Kidney (tissue), 22 donors: ENCODE measurements at places on chromosomes 4 and X.

- no peaks in the 10 kb centered on the region for H3K4me1 ChIP-seq
- H3K27me3 ChIP-seq = no peaks in the 10 kb centered on the region
- no peak overlapping the region for H3K27ac ChIP-seq
Observed at GRCh38 chrX:148929686-148930085, 429.3 kb downstream of the AFF2 start.

DNA sequence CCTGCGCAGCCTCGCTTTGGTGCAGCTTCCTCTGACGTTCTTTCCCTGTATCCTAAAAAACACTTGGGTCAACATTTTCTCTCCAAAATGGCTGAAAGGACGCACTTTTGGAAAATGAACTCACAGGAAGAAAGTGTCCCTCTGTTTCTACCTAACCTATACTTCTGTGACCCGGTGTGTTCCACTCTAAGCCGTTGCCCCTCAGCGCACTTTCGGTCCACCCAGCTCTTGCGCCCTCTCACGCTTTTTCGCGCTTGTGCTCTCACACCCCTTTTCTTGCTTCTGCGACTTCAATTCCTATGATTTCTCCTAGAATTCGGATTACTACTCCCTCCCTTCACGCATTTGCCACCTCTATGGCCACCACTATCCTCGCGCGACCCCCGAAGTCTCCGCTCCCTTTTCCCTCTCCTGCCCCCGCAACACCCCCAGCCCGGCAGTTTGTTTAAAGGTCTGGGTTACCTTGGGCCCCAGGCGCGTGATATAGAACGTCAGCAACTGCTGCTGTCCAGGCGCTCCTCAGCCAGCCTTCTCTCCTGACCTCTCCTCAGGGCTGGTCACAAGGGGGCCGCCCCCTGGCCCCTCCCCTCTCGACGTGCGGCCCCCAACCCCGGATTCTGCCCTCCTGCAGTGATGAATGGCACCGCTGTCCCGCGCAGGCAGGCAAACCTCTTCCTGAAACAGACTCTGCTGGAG, at the start of gene USP51:
Gene USP51 (minus strand): TSS at position 535 of the 696 bp plus-strand sequence. CDS start 909 bp downstream, outside the sequence.
- H3K4me3 ChIP-seq = peak within 1 kb of the TSS; percentile 92
- no peaks in the 10 kb centered on the region for H3K36me3 ChIP-seq
- DNase-seq = peak; percentile 71
- H3K4me1 ChIP-seq = no peaks in the 10 kb centered on the region

- H3K36me3 ChIP-seq = no peaks in the 10 kb centered on the region
- H3K4me3 ChIP-seq = no peak overlapping the region
- H3K27ac ChIP-seq = no peak overlapping the region
- no peaks in the 10 kb centered on the region for H3K27me3 ChIP-seq
Observed at GRCh38 chr4:140335076-140335475, 38.4 kb upstream of the SCOC start.

GRCh38 chr4:186335793-186336192, 69.8 kb downstream of the F11 start:
- no peak overlapping the region for H3K4me3 ChIP-seq
- H3K27me3 ChIP-seq = no peaks in the 10 kb centered on the region
- H3K27ac ChIP-seq = no peak overlapping the region
- DNase-seq = no peak
- no peaks in the 10 kb centered on the region for H3K4me1 ChIP-seq

GRCh38 chr4:55351824-55352223, 5.8 kb downstream of the SRD5A3 start:
- no peak for DNase-seq
- no peaks in the 10 kb centered on the region for H3K36me3 ChIP-seq
- no peaks in the 10 kb centered on the region for H3K4me1 ChIP-seq
- H3K4me3 ChIP-seq = no peak overlapping the region

- no peaks in the 10 kb centered on the region for H3K36me3 ChIP-seq
- H3K27me3 ChIP-seq = no peaks in the 10 kb centered on the region
- no peaks in the 10 kb centered on the region for H3K4me1 ChIP-seq
- DNase-seq = no peak
Observed at GRCh38 chr4:57158762-57159161, 48.6 kb upstream of the IGFBP7 start.

DNA sequence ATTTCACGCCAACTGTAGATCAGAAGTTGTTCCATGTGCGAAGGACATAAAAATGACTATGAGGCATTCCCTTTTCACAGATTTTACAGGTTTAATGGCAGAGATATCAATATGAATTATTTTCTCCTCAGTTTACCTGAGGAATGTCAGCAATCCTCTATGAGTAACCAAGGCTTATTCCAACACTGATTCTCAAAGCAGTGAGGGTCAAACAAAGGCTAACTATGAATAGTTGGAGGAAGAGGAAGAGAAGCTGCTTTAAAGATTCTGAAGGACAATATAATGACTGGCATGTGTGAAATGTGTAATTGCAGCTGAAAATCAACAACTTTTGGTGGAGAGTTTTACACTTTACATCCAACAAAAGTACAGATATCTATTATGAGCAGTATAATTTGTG, 29.1 kb downstream of the NAF1 start:
- H3K4me1 ChIP-seq = no peaks in the 10 kb centered on the region
- H3K27ac ChIP-seq = no peak overlapping the region
- no peaks in the 10 kb centered on the region for H3K27me3 ChIP-seq
- peaks cover 2% of the 10 kb centered on the region for H3K36me3 ChIP-seq
- no peak overlapping the region for H3K4me3 ChIP-seq

DNA sequence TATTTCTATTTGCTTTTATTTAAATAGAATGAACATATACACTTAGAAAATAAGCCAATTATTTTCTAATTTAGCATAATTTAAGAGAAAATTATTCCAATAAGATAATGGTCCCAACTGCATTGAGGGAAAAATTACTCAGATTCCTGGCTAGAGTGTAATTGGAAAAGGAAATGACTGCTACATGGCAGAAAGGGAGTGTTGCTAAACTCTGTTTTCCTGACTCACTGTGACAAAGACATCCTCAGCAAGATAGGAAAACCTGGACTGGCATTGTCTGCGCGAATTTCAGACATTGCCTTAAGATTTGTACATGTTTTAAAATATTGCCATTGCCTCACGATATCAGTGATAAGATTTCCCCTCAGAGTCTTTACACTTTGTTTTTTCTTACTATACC, 8.2 kb downstream of the TNIP3 start:
- H3K27ac ChIP-seq = no peak overlapping the region
- H3K36me3 ChIP-seq = no peaks in the 10 kb centered on the region
- H3K4me1 ChIP-seq = no peaks in the 10 kb centered on the region
- no peaks in the 10 kb centered on the region for H3K27me3 ChIP-seq

DNA sequence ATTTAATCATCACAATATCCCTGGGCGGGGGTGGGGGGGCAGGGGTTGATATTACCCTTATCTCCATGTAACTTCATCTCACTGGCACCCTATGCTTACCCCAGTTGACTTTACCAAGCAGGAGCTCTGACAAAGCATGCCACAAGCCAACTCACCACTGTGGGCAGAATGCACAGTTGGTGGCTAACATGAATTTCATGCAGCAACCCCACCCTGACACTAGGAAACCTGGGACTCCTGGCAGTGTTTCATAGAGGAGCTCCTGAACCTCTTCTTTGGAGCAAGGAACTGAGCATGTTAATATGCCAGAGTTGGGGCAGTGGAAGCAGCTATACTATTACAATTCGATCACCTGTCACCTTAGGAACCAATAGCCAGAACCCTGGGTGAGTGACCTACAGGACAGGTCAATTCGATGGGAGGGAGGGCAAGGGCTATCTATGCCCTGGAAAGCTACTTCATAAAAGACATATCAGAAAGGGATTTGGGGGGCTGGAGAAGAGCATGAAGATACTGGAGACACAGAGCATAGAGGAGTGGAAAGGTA, 97.2 kb upstream of the ACSL4 start:
- no peaks in the 10 kb centered on the region for H3K36me3 ChIP-seq
- H3K4me1 ChIP-seq = no peaks in the 10 kb centered on the region
- no peak for DNase-seq

- H3K27ac ChIP-seq = no peak overlapping the region
- H3K27me3 ChIP-seq = no peaks in the 10 kb centered on the region
- DNase-seq = peak; percentile 19
- H3K4me3 ChIP-seq = no peak overlapping the region
Observed at GRCh38 chr4:67776746-67777145, 22.6 kb upstream of the GNRHR start.

DNA sequence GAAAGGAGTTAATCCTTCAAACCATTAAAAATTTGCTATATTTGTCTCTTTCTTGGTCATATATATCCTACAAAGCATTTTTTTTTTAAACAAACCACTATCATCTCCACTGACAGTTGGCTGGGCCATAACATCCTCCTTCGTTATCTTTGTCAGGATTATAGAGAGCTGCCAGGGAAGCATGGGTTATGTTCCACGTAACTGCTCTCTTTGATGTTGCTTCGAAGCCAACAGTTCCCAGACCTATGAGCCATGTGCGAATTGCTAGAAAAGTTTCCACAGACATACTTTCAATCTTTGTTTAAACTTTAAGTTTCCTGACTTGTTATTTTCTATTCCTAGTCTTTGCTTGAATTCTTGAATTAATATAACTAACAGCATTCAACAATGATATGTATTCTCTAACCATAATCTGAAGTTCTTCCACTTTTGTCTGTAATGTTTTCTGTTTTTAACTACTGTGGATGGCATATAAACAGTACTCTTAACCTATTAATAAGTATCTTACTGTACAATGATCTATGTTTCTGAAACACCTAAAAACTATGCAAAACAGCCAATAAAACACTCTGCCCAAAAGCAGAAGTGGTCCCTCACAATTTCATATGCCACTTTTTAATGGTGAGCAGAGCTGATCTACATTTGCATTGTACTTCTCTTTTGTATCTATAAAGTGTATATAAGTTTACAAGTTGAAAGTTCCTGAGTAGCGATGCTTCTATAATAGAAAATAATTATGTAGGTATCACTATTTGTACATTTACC, 37.9 kb downstream of the EREG start:
- no peak for DNase-seq
- H3K4me3 ChIP-seq = no peak overlapping the region
- no peaks in the 10 kb centered on the region for H3K4me1 ChIP-seq
- H3K27me3 ChIP-seq = no peaks in the 10 kb centered on the region
- no peak overlapping the region for H3K27ac ChIP-seq

DNA sequence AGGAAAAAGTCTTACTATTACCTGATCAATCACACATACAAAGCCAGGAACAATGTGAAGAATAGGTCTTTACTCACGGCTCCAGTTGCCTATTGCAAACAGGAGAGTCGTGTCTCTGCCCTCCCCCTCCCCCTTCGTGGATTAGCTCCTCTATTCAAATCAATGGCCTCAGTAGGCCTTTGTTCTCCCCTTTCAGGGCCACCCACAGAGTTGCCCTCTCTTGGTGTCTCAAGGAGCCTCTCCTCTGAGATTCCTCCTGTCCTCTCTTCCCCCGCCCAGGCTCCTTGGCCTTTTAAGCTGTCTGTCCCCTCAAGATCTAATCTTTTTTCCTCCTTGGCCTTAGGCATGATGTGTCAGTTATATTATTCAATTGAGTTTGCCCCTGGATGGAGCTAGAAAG, 107.2 kb upstream of the NALF2 start:
- no peaks in the 10 kb centered on the region for H3K36me3 ChIP-seq
- H3K27me3 ChIP-seq = no peaks in the 10 kb centered on the region
- H3K27ac ChIP-seq = no peak overlapping the region
- no peaks in the 10 kb centered on the region for H3K4me1 ChIP-seq
- no peak for DNase-seq
- no peak overlapping the region for H3K4me3 ChIP-seq

GRCh38 chr4:37130465-37130864, 114.1 kb upstream of the NWD2 start:
- H3K4me1 ChIP-seq = no peaks in the 10 kb centered on the region
- no peaks in the 10 kb centered on the region for H3K27me3 ChIP-seq
- no peaks in the 10 kb centered on the region for H3K36me3 ChIP-seq
- no peak for DNase-seq

DNA sequence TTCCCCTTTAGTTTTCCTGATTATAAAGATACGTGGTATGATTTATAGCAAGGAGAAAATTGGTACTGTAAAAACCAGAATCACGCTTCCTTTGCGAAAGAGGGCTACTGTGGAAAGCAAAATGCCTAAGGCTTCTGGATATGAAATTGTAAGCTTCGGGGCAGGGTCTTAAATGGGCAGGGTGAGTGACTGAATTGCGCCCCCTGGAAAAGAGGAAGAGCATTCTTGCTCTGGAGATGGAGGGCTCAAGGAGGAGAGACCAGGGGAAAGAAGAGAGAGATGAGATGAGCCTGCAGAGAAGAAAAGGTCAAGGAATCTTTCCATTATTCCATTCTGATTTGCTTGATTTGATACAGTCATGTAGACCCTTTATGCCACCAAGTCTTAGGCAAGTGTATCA, 13.1 kb upstream of the ETNPPL start:
- no peaks in the 10 kb centered on the region for H3K4me1 ChIP-seq
- no peak overlapping the region for H3K27ac ChIP-seq
- H3K36me3 ChIP-seq = no peaks in the 10 kb centered on the region
- DNase-seq = no peak

DNA sequence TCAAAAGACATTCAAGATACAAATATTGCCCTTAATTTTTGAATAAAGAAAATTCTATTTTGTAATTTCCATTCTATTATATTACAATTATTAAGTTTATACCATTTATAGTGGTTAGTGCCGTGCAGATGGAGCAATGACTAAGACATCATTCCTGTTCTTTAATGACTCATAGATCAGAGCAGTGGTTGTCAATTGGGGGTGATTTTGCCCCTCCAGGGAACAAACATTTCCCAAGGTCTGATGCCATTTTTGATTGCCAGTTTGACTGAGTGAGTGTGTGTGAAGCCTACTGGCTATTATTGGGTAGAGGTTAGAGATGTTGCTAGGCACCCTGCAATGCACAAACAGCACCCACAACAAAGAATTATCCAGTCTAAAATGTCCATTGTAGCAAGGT, 97.9 kb upstream of the DDIT4L start:
- no peak overlapping the region for H3K4me3 ChIP-seq
- no peaks in the 10 kb centered on the region for H3K4me1 ChIP-seq
- H3K27me3 ChIP-seq = no peaks in the 10 kb centered on the region

- no peaks in the 10 kb centered on the region for H3K4me1 ChIP-seq
- DNase-seq = no peak
- no peak overlapping the region for H3K4me3 ChIP-seq
- H3K27me3 ChIP-seq = no peaks in the 10 kb centered on the region
Observed at GRCh38 chr4:186825069-186825468, 101.4 kb upstream of the FAT1 start.

DNA sequence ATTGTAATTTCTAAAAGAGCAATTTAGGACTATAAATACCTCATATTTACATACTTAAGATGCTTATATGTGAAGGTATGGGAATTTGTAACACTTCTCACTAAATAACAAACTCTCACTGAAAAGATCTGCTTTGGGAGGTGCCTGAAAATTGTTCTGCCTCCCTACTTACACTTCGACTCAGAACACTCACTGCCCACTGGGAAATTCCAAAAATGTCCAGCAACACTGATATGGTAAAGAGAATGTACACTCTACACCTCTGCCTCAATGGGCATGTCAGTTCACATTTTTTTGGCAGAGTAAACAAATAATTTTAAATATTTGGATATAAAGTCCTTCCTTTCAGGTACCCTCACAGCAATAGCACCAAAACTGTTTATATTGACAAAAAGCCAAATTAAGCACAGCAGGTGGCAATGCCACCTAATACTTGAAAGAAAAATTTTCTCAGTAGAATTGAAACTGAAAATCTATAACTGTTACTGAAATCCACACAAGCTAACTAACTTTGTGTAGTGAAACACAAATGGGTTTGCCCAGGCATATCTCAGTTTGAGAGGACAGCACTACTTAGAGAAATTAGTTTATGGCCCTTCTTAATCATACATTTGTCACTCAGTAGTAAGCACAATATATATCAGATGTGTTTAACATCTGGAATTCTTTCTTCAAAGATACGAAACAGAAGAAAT, 67.1 kb downstream of the PRDM5 start:
- no peak overlapping the region for H3K4me3 ChIP-seq
- no peaks in the 10 kb centered on the region for H3K4me1 ChIP-seq
- no peaks in the 10 kb centered on the region for H3K36me3 ChIP-seq
- no peak for DNase-seq
